PC-3 (cell line): ENCODE measurements at places on chromosomes 5 and 9. TPM values are rescaled to one million over a fixed set of nuclear protein-coding genes. Genes with fewer than 3 reads are reported as not detected.

DNA sequence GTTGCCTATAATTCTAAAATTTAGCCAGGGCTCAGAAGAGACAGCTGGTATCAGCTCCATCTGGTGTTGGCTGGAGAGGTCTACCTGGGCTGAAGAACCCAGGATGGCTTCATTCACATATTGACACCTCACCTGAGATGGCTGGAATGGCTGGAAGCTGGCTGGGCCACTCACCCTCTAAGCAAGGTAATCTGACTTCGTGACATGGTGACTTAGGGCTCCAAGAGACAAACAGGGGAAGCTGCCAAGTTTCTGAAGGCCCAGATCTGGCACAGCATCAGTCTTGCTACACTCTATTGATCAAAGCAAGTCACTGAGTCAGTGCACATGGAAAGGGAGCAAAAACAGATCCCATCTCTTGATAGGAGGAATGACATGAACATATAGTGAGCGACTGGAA, 102.3 kb downstream of the EPB41L4A start:
- DNase-seq: no peak

DNA sequence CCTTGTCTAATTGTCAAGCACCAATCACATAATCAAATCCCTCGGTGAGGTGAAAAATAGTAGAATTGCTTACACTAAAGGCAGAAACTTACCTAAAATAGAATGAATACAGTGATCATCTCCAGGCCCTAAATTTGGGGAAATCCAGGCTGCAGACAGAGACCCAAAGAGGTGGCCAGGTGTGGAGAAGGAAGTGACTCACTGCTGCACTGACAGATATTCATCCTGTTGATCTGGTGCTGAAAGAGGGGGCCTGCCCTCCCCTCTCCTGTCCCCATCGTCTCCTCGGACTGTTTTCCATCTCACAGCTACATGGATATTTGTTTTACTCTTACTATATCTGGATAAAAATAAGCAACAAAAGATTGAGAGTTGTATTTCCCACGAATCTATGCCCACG, 15.9 kb downstream of the OR2Y1 start:
- DNase-seq: no peak

DNA sequence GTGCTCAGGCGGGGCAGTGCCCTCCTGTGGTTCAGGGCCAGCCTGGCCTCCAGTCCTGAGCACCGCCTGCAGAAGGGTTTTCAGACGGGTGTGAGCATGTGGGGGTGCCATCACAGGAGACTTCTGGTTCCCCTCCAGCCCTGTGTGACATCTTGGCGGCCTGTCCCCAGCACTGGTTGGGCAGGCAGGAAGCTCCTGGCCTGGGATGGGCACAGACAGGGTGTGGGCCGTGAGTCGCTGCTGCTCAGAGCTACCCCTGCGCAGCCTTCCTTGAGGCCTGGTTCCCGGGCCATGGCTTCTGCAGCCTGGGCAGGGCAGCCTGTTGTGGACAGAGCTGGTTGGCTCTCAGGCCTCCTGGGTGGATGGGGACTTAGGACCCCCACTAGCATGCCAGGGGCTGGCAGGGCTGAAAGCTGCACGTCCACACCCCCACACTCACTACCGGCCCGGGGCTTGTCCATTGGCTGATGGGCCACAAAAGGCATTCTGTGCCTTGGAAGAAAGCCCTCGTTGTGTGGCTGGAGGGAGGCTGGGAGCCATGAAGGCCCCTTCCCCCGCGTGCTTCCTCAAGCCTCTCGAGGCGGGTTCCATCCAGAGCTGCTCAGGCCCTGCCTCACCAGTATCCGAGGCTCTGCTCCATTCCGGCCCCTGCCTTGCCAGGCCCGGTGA, 58.7 kb downstream of the RXRA start:
- DNase-seq: peak; percentile 56

DNA sequence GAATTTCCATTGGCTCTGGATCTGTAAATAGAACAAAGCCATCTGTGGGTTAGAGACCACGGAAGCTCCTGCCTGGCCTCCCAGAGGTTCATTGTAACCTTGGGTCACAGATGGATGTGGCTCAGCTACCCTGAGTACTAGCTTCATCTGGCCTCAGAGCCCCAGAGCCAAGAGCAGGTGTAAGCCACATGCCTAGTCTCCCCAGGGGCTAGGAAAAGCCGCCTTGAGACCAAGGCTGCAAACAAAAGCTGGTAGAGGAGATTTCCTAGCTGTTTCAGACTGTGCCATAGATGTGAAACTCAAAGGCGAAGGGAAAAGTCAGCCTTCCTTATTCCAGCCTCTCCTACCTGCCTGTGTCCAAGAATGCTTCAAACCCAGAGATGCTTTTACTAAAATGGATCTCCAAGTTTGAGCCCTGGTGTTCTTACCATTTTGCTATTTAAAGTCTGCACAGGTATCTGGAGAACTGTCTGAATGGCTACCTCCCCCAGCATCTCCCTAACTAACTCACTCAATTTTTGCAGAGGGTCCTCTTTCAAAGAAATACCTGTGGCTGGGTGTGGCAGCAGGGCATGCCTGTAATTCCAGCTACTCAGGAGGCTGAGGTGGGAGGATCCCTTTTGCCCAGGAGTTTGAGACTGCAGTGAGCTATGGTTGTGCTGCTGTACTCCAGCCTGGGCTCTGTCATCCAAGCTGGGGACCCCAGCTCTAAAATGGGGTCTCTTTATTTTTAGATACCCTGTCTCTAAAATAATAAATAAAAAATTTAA, 42.3 kb upstream of the MAP1B start:
- peak; percentile 24 for DNase-seq

Gene CCDC187
- total RNA-seq: 0.04 TPM in 1 of 2 replicates, not detected in the other

- no peak for DNase-seq
Observed at GRCh38 chr9:129171993-129172751, 5.9 kb downstream of the IER5L start.

Gene SPINK7
- 0.15 TPM in 1 of 2 replicates, not detected in the other for total RNA-seq

Gene OTULINL
- 46.4 and 54.6 TPM in 2 replicates for total RNA-seq

DNA sequence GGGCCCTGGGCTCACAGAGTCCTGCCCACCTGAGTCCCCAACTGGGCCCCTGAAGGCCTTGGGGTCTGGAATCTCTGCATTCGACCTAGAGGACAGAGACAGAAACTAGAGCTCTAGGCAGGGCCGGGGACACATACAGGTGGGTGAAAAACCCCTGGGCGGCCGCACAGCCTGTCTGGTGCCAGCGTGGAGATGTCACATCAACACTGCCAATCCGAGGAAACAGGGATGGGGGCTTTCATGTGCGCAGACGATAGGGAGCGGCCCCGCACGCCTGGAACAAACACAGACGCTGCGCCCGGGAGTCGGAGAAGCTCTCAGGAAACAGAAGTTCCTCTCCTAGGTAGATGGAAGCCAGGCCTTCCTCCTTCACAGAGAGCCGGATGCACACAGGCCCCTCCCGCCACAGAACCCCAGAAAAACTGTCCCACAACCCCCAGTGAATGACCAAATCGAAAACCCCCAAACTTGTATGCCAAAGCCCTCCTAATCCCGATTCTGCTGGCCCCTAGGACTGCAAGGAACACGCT, 1.8 kb downstream of the GRM6 start:
- no peak for DNase-seq

Gene SHISAL2B
- total RNA-seq: 0.62 TPM in 1 of 2 replicates, not detected in the other

DNA sequence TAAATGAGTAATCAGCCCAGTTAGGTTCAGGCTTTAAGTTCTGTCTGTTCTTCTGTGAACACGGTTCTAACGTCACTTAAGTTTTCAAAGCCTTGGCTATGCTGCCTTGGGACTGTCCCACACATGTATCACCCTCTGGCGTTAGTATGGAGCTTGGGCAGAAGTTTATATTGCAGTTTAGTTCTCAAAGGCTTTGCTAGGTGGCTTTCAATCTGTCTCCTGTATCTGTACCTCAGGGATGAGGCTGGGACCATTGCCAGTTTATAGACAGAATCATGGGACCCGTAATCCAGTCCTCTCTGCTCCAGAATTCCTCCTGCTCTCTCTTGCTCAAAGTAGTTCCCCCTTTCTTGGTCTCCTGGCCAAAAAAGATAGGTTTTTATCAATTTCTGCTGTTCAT, 12.1 kb downstream of the C9orf40 start:
- DNase-seq: peak; percentile 75

DNA sequence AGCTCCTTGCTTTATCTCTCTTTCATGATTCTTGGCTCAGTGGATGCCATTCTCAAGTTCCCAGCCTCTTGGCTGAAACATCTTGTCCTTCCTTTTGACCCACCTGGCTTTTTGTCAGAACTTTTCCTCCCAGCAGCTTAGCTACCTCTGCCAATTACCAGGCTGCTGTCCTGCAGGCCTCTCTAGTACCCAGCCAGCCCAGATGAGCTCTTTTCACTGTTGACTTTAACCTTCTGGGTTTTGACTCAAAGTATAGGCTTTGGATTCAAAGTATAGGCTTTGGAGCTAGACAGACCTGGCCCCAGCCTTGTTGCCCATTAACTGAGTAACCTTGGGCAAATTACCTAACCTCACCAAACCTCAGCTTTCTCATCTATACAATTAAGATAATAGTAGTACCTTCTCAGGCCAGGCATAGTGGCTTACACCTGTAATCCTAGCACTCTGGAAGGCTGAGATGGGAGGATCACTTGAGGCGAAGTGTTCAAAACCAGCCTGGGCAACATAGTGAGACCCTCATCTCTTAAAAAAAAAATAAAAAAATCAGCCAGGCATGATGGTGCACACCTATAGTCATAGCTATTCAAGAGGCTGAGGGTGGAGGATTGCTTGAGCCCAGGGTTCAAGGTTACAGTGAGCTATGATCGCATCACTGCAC, 6.6 kb upstream of the TMEFF1 start:
- DNase-seq: no peak

DNA sequence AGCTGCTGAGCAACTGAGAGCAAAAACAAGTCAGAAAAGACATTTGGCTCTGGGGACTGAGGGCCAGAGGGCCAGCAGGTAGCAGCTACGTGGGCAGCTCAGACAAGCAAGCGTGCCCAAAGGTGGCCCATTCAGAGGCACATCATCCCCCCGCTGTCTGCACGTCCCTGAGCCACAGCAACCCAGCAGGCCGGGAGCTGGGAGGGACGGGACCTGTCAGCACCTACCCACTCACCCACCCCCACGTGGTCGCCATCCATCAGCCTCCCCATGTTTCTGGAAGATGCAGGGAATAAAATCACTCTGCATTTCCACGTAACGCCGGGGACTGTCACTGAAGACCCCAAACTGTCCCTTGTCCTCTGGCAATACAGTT, 167.8 kb downstream of the COL23A1 start:
- DNase-seq: no peak
